NCI-H524 treated with DMSO at 0.1 percent for 48 hours (cell line): ENCODE measurements at places on chromosomes 13 and 19.

DNA sequence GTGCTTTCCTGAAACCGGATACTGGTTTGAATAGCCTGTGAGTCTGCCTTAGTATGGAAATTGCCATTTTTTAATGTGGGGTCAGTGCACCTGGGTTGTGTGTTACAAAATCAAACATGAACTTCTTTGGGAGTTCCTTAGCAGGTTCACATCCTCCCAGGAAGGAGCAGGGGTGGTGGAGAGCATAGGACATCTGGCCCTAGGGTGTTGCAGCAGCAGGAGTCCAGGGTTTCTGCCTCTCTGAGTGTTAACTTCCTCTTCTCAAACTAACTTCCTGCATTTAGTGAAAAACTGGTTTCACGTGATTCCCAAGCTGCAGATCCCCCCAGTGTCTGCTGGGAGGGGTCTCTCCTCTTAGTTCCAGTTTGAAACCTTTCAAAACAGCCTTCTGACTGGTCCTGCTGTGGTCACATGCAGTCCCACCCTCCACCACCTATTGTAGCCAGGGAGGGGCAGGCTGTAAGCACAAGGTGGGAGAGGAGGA is 7.2 kb downstream of the RNASEH2B start:
- no peak for DNase-seq

- DNase-seq, result no peak
These were observed 103.9 kb downstream of the ZIC5 start for GRCh38 chr13:99867535-99868257.

DNA sequence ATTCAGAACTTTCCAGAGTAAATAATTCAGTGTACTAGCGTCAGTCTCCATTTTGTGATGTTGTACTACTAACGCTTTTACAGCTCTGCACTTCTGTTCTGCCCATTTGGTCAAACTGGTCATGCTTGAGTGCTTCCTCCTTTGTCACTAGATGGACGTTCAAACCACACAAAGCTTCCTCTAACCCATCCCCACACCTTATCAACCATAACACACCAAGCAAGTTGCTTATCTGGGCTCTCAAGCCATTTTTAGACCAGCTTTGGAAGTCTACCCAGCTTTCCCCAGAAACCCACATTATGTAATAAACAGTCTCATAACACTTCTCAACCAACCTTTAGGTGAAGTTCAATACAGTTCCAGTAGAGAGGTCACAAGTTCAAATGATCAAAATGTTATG is 2.3 kb upstream of the ZNF347 start:
- no peak for DNase-seq

DNA sequence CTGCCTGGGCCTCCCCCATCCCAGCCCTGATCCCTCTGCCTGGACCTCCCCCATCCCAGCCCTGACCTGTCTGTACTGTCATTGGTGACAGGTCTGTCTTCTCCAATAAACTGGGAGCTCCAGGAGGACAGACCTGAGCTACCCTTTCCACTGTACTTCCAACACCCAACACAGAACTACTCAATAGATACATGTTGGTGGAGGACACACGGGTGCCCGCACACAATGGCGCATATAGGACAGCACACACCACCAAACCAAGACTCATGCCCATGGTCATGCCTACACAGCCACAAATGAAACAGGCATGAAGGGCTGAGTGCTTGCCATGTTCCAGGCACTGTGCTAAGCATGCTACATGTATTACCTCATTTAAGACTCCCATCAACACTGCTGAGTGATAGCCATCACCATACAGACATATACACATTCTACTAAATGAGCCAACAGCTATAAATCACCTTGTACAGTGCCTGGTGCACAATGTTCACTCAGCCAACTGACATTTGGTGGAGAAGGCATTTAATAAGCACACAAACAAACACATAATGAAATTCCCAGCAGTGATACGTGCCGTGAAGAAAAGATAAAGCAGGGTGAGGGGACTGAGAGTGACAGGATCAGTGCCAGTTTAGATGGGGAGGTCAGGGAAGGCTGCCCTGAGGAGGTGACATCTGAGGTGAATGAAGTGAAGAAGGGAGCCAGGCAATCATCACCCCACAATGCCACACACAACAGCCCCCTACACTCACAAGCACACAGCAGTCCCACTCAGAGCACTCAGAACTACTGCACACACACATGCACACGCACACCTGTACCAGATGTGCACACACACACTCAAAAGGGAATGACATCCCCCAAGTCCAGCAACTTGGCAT is 857 bp downstream of the POU2F2 start:
- no peak for DNase-seq

GRCh38 chr13:45865414-45865813 is 13.9 kb upstream of the SIAH3 start:
- DNase-seq, result no peak

DNA sequence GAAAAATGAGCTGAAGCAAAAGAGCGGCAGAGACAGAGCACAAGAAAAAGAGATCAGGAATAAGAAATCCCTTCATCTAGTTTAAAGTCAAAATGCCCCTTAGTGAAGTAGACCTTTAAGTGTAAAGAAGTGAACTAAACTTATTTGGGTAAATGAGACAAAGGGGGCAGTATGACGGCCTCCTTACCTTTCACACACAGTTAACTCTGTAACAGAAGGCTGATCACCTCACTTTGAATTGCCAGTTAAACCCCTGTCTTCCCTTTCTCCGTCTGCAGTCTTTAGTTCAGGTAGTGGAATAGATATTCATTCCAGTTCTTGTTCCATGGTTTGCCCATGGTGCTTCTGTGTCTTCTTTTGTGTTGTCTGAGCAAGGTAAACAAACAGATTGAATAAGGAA is 1029.8 kb downstream of the DIAPH3 start:
- DNase-seq, result no peak

GRCh38 chr13:31088826-31089420 is 72.8 kb downstream of the HSPH1 start:
- no peak for DNase-seq

DNA sequence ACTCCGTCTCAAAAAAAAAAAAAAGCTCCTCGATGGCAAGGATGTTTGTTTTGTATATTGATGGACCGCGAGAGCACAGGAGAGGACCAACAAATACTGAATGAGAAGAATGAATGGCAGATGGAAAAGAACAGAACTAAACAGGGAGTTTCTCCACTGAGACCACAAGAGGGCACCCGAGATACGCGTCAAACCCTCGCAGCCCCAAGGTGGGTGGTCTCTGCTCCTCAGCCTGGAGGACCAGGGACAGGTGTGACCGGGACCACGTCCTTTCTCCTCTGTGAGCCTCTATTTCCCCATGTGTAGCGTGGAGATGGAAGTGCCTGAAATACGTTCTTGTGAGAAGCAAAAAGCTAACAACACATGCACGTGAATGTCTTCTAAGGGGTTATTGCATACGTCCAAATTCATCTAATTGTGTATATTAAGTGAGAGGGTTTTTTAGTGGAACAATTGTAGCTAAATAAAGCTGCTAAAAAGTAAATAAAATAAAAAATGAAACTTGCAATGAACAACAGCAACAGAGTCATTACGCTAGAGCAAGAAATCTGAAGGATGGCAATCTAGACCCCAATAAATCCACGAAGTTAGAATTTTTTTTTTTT is 8.3 kb upstream of the CDC42EP5 start:
- DNase-seq, result no peak

DNA sequence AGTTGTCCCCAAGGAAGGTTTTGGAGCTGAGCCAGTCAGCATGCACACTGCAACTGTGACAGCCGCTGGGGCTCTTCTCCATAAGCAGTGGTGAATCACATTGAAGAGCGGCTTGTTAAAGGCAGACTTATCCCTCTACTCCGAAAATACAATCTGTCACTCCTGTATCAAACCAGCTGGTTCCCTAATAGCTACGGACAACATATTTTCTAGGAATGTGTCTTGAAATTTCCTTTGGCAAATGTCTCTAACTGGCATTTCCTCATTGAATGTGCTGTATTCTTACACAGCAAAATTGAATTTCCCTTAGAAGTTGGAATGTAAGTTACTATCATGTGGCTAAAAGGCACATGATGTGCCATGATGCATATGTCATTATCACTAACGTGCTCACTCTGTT is 104.0 kb upstream of the GPR12 start:
- peak; percentile 93 for DNase-seq

DNA sequence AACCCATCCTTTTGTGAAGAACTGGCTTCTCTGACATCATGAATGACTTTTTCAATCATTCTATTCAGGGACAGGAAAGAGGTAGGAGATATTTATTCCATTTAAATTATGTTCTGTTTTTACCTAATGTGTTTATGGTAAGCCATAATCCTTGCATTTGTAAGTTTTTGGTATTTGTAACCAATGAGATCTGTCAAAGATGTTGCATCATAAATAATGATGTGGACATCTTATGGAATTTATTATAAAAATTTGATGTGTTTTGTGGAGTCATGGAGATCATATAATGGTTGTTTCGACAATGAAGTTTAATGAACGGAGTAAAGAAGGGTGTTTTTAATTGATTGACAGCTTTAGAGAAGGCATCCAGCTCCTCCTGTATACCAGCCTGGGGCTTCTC is 67.6 kb downstream of the LMO7 start:
- no peak for DNase-seq

- DNase-seq, result no peak
These were observed 174.3 kb downstream of the TSHZ3 start for GRCh38 chr19:31174948-31175347.

DNA sequence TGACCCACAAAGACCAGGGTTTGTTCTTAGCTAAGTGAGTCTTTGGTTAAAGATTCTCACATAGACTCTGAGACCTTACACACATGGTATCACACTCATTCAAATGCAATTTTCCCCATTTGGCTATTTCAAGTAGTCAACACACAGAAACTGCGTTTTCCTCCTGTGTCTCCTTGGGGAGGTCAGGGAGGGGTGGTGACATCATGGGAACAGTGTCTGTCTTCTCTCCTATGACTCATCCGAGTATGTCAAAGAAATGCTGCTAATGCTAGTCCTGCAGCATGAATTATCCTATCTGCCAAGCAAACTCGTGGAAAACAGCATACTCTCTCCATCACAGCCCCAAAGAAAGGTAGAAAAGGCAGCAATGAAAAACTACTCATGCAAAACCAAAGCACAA is 100.2 kb downstream of the ENOX1 start:
- no peak for DNase-seq

- no peak for DNase-seq
These were observed 4.4 kb downstream of the MED26 start for GRCh38 chr19:16623576-16623975.

DNA sequence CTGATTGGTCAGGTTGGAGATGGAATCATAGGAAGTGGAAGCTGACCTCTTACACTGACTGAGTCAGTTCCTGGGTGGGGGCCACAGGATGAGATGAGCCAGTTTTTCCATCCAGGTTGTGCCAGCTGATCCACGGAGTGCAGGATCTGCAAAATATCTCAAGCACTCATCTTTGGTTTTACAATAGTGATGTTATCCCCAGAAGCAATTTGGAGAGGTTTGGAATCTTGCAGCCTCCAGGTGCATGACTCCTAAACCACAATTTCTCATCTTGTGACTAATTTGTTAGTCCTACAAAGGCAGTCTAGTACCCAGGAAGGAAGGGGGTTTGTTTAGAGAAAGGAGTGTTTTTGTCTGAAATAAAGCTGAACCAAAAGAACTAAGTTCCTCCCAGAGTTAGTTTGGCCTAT is 212.8 kb downstream of the SLITRK6 start:
- DNase-seq, result no peak

DNA sequence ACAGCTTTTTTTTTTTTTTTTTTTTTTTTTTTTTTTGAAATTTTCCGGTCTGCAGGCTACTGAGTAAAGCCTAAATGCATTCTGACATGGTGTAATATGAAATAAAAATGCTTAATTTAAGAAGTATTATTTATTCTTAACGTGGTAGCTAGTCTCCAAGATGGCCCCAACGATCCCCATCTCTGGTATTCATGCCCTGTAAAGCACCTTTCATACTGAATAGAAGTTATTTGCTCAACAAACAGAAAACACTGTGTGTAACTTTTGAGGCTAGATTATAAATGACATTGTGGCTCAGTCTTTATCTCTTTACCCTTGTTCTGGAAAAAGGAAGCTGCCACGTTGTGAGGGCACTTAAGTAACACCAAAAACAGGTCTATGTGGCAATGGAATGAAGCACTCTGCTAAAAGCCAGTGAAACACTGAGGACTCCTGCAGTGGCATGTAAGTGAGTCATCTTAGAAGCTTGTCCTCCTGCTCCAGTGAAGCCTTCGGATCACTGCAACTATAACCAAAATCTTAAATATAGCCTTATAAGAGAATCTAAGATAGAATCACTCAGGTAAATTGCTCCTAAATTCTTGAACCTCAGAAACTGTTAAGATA is 128.7 kb downstream of the UGGT2 start:
- DNase-seq, result no peak

- DNase-seq, result no peak
These were observed 89.0 kb upstream of the SPATA13 start for GRCh38 chr13:24071423-24072075.

DNA sequence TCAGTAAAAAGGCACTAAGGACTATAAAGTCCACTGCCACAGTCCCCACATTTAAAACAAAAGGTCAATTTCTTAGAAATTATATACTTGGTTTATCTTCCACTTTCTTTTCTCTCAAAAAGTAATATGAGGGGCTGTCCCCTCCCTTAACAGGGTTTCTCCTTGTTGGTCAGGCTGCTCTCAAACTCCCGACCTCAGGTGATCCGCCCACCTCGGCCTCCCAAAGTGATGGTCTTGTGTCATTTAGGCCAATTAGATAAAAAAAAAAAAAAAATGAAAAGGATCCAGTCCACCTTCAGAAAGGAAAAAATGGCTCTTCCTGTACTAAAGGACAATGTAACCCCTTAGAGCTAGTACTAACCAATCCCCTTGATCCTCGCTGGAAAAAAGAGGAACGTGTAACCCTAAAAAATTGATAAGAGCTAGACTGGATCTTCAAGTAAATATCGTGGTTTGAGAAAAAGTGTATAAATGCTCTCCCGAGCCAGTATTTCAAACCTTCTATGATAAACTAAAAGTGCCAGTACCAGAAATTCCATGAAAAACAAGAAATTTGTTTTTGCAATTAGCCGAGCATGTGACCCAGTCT is 9.0 kb upstream of the CD70 start:
- DNase-seq, result no peak

DNA sequence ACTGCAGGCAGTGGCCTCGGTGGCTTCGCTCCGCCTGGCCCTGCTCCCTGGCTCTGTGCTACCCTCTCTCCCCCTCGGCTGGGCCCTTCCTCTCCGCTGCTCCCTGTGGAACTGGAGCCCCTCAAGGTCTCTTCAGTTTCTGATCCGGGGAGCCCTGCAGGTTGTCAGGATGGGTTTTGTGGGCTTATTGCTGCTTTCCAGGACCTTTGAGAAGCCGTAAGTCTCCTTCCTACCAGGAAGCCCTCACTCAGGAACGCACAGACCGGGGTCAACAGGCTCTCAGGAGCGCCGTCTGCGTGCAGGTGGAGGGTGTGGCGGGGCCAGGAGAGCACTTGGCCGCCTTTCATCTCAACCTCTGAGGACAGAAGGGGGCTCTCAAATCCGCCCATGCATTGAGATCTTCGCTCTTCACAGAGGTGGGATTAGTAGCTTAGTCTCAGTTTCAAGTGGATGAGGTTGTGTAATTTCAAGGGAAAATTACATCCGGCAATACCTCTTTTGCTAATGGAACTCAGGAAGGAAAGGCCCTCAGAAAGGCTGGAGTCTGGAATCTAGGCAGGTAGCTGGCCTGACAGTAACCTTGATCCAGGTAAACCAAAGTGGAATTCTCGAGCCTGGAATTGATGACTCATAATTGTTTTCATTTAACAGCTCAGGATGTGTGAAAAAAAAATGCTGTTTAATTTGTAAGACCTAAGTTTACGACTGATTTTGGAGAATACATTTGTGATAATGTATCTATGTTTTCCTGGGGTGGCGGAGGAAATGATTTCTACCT is 102.0 kb downstream of the ATP11A start:
- peak; percentile 44 for DNase-seq
